ENCODE measurements at places on chromosomes 7 and 10. TPM values are rescaled to one million over a fixed set of nuclear protein-coding genes. Genes with fewer than 3 reads are reported as not detected.

GRCh38 chr7:80600046-80600445 is 38.4 kb upstream of the CD36 start:
- H3K4me1 ChIP-seq: no peaks in the 10 kb centered on the region
- no peaks in the 10 kb centered on the region for H3K36me3 ChIP-seq
- H3K4me3 ChIP-seq: no peak overlapping the region
- no peak overlapping the region for H3K27ac ChIP-seq
- no peak for DNase-seq
- H3K27me3 ChIP-seq: no peaks in the 10 kb centered on the region

Gene OPN4
- not detected for total RNA-seq

DNA sequence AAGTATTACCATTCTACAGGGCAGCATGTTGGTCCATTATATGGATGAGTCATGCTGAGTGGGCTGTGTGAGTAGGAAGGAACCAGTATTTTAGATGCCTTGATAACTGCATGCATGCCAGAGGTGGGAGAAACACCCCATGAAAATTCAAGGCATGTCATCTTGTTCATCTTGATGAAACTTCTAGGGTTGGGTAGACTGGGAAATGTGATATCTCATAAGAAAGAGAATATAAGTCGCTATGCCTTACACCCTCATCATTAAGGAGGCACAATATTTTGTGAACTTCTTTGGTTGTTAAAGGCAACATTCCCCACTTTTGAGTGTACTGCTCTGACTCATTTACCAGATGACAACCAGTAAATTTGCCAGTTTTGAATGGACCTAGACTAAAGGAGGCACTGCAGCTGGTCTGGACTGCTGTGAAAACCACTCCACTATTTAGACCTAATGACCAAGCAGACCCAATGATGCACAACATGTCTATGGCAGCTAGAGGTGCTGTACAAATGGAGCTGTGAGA is 48.0 kb downstream of the ZNF365 start:
- no peaks in the 10 kb centered on the region for H3K36me3 ChIP-seq
- no peak overlapping the region for H3K4me3 ChIP-seq
- peaks cover 2% of the 10 kb centered on the region for H3K27me3 ChIP-seq

DNA sequence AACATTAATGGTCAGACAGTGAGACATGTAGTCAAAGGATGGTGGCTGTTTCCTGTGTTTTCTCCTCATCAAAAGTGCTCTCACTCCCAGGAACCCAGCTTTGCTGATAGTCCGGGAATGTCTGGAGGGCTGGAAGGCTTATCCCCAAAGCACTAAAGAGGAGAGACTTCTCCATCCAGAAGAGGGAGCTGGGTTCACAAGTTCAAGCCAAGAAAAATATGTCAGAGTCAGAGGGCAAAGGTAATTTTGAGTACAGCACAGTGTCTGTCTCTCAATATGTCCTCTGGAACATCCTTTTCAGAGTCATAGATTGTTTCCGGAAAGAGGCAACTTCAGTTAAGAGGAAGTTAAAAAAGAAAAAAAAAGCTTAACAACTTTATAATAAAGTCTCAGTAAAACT is 281.5 kb upstream of the PHYHIPL start:
- no peaks in the 10 kb centered on the region for H3K27me3 ChIP-seq
- H3K4me3 ChIP-seq: no peak overlapping the region
- no peak overlapping the region for H3K27ac ChIP-seq
- H3K36me3 ChIP-seq: no peaks in the 10 kb centered on the region
- no peaks in the 10 kb centered on the region for H3K4me1 ChIP-seq

DNA sequence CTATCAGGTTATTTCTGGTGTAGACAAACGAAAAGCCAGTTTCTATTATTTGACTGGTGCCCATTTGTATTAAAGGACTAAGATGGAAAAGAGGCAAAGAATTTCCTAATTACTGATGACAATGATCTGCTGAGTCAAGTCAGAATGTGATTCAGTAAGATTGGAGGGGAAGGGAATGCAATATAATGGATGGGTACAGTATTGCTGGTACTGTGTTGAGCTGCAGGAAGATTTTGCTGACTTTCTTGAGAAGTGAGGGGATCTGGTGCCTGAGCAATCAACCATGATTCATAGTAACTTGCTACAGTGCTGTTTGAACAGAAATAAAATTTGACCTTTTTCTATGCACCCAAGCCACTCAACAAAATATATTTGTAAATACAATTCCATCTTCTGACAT is 139.1 kb upstream of the RHEB start:
- no peak for DNase-seq
- H3K4me3 ChIP-seq: no peak overlapping the region
- no peaks in the 10 kb centered on the region for H3K4me1 ChIP-seq
- no peaks in the 10 kb centered on the region for H3K27me3 ChIP-seq
- H3K27ac ChIP-seq: no peak overlapping the region
- H3K36me3 ChIP-seq: no peaks in the 10 kb centered on the region

- no peaks in the 10 kb centered on the region for H3K36me3 ChIP-seq
- no peak overlapping the region for H3K4me3 ChIP-seq
- DNase-seq: no peak
- no peak overlapping the region for H3K27ac ChIP-seq
Observed at GRCh38 chr10:34528320-34528719, 286.8 kb downstream of the PARD3 start.

DNA sequence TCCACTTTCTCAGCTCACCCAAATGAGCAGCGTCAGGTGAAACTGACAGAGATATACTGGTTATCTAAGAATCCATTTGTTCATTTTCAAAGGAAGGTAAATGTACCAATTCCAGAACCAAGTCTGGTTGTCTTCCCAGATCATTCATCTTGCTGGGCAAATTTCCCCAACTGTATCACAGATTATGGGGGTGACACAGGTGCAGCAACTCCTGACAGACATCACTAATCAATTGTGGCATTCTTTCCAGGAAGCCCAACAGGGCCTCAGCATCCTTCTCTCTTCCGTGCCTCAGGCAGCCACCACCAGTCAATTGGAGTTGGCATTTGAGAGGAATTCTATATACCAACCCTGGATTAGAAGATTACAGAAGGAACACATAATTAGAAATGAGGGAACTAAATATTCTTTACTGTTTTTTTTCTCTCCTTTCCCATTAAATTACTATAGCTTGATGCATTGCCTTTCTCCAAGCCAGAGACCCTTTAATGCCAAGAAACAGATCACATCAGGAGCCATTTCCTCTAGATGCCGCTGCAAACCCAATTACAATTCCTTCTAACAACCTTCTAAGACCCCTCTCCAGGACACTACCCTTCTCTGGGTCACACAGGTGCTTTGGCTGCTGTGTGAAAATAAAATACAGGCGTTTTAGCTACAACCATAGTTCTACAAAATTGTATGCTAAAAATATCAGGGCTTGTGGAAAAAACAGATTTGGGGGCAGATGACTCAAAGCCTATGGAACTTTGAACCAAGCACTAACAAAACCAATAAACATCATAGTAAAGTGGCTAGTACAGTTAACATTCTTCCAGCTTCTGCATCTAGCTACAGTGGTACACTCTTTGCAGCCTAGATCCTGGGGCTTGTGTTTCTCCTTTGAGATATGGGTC is 291.6 kb downstream of the RNLS start:
- peaks cover 10% of the 10 kb centered on the region for H3K4me1 ChIP-seq
- no peak overlapping the region for H3K4me3 ChIP-seq
- H3K36me3 ChIP-seq: no peaks in the 10 kb centered on the region
- H3K27ac ChIP-seq: no peak overlapping the region
- no peak for DNase-seq
- no peaks in the 10 kb centered on the region for H3K27me3 ChIP-seq

Gene GLI3
- not detected for total RNA-seq

Gene TBATA
- total RNA-seq: not detected

DNA sequence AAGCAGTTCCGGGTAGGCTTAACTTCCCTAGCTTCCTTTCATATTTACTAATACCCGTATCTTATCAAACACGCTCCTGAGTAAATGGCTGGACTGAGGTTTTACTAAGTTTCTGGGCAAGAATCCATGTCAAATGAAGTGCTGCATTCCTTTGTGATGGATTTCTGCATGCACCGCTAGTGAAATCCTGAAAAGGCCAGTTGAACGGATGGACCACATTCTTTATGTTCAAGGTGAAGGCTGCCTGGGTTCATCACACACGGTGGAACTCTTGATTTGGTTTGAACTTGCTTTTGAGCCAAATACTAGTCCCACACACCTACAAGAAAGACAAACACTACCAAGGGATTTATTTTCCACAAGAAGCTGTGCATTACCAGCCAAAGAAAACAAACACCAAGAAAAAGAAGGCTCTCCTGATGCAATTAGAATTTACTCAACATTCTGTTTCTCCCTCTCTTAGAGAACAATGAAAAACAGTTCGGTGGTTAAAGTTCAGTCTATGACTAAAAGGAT is 255.0 kb upstream of the SEMA3C start:
- no peaks in the 10 kb centered on the region for H3K36me3 ChIP-seq
- DNase-seq: no peak
- no peaks in the 10 kb centered on the region for H3K27me3 ChIP-seq
- no peaks in the 10 kb centered on the region for H3K4me1 ChIP-seq
- H3K27ac ChIP-seq: no peak overlapping the region

Gene HYAL4
- total RNA-seq: not detected

- no peak overlapping the region for H3K27ac ChIP-seq
- no peak overlapping the region for H3K4me3 ChIP-seq
- peaks cover 4% of the 10 kb centered on the region for H3K27me3 ChIP-seq
- no peak for DNase-seq
- H3K36me3 ChIP-seq: no peaks in the 10 kb centered on the region
Observed at GRCh38 chr7:94410413-94411187, 15.9 kb downstream of the COL1A2 start.

GRCh38 chr10:8049045-8049864 is 5.2 kb upstream of the GATA3 start:
- H3K36me3 ChIP-seq: peaks cover 13% of the 10 kb centered on the region
- H3K27ac ChIP-seq: peak overlapping the region; percentile 61
- peak overlapping the region; percentile 70 for H3K4me3 ChIP-seq
- no peak for DNase-seq
- H3K27me3 ChIP-seq: peaks cover 69% of the 10 kb centered on the region

- H3K4me3 ChIP-seq: no peak overlapping the region
- peaks cover 15% of the 10 kb centered on the region for H3K4me1 ChIP-seq
- no peak overlapping the region for H3K27ac ChIP-seq
- no peaks in the 10 kb centered on the region for H3K36me3 ChIP-seq
- H3K27me3 ChIP-seq: peaks cover 45% of the 10 kb centered on the region
- DNase-seq: no peak
Observed at GRCh38 chr7:1666823-1667565, 3.1 kb upstream of the ELFN1 start.

DNA sequence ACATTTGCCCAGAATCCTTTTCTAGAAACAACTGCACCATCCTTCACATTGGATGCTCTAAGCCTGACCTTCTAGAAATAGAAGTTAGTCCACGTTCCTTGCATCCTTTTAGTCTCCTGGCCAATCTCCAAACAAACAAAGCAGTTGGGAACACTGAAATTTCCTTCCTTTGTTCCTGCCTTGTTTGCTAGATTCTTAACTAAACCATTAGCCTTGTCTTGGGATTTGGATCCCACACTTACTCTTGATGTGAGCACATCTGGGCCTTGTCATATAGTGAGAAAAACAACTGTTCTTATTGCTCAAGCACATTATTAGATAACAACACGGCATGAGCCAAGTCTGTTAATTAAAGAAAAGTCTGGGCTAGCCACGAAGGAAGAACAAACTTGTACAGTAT is 319.3 kb upstream of the GHITM start:
- H3K36me3 ChIP-seq: no peaks in the 10 kb centered on the region
- no peaks in the 10 kb centered on the region for H3K4me1 ChIP-seq
- H3K4me3 ChIP-seq: no peak overlapping the region
- no peaks in the 10 kb centered on the region for H3K27me3 ChIP-seq

- DNase-seq: no peak
- H3K36me3 ChIP-seq: no peaks in the 10 kb centered on the region
- no peak overlapping the region for H3K4me3 ChIP-seq
- H3K4me1 ChIP-seq: no peaks in the 10 kb centered on the region
Observed at GRCh38 chr10:121576139-121576538, 22.1 kb downstream of the FGFR2 start.

- H3K36me3 ChIP-seq: no peaks in the 10 kb centered on the region
- no peak overlapping the region for H3K4me3 ChIP-seq
- no peak overlapping the region for H3K27ac ChIP-seq
- H3K4me1 ChIP-seq: no peaks in the 10 kb centered on the region
Observed at GRCh38 chr10:44463511-44464121, 78.7 kb upstream of the CXCL12 start.

DNA sequence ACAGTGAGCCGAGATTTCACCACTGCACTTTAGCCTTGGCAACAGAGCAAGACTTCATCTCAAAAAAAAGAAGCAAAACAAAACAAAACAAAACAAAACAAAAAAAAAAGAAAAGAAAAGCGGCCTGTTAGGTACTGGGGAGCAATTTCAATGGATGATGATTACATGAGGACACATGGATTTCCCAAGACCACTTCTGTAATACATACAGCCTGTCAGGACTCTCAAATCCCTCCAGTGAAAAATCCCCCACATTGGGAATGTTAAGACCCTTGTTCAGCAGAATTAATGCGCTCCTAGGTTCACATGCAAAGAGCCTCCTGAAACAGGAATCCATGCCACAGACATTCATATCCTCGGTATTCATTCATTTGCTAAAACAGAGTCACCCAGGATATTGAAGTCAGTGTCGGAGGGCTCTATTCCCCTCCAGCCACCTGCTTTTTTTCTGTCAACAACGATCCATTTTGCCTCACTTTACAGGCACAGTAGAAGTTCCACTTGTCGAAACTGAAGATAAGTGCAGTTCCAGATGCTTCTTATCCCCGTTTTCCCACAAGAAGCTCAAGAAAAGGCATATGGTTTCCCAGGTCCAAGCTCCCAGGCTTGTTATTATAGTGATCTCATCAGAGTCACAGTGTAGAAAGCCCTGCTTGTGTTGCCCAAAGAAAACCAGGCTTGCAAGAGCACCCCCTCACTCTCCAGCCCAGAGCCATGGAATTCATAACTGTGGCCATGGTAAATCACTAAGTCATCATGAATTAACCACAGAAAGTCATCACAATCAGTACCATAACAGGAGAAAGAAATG is 20.2 kb downstream of the SLC16A12 start:
- H3K27ac ChIP-seq: no peak overlapping the region
- no peak for DNase-seq
- peaks cover 7% of the 10 kb centered on the region for H3K27me3 ChIP-seq
- H3K4me1 ChIP-seq: no peaks in the 10 kb centered on the region
- H3K36me3 ChIP-seq: no peaks in the 10 kb centered on the region

- no peak overlapping the region for H3K27ac ChIP-seq
- no peak for DNase-seq
- peaks cover 19% of the 10 kb centered on the region for H3K27me3 ChIP-seq
- no peaks in the 10 kb centered on the region for H3K36me3 ChIP-seq
- H3K4me1 ChIP-seq: no peaks in the 10 kb centered on the region
Observed at GRCh38 chr7:108598914-108599580, 29.4 kb downstream of the DNAJB9 start.

GRCh38 chr10:28878236-28878970 is 201.1 kb downstream of the BAMBI start:
- no peak overlapping the region for H3K4me3 ChIP-seq
- DNase-seq: no peak
- H3K36me3 ChIP-seq: no peaks in the 10 kb centered on the region
- H3K4me1 ChIP-seq: no peaks in the 10 kb centered on the region
